ENCODE measurements at places on chromosomes 4 and X.

DNA sequence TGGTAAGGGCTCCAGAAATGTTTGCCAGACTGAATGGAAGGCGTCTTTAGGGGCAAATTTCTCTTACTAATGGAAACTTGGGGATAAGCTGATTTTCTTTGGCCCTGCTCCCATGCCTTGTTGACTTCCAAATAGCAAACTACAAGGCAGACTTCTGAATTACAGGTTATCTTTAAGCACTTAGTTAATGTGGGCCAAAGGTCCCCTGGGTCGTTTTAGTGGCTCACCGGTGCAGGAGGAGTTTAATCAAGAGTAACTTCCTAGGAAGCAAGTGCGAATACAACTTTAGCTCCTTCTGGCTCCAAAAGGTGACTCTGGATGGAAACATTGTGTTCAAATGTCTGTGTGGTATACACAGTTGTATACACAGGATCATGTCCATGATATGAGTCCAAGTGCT, 323.6 kb downstream of the SLITRK2 start:
- DNase-seq, result no peak

- no peak for DNase-seq
Observed at GRCh38 chrX:10381193-10381592, 224.4 kb downstream of the CLCN4 start.

GRCh38 chr4:87716371-87717265, 66.5 kb downstream of the DMP1 start:
- no peak for DNase-seq

GRCh38 chr4:41644288-41644914, 104.1 kb downstream of the PHOX2B start:
- peak; percentile 90 for DNase-seq

GRCh38 chr4:144384408-144384807, 243.9 kb upstream of the GYPA start:
- no peak for DNase-seq

DNA sequence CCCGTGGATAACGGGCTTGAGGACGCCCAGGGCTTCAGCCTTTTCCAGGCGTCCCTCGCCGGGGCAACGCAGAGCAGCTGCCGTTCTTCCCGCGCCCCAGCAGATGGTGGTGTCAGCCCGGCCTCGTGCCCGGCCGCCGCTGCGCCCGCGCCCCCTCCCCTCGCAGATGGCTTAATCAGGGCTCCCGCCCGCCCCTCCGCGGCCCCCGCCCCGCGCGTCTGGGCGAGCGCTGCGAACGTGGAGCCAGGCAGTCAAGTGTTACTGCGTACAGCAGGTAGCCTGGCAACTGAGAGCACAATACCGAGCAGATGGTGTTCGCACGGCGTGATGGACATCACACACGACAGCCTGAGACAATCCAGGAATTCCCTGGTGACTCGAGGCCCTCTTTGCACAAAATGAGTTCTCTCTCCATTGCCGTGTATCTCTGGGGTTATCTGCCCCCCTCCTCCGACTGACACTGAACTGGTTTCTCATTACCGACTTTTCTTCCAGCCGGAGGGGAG, 69.3 kb downstream of the MGST2 start:
- peak; percentile 98 for DNase-seq

- DNase-seq, result no peak
Observed at GRCh38 chr4:86560447-86560846, 33.7 kb upstream of the PTPN13 start.

GRCh38 chrX:117607561-117607960, 509.0 kb downstream of the KLHL13 start:
- no peak for DNase-seq

- DNase-seq, result peak; percentile 49
Observed at GRCh38 chr4:147160908-147161513, 215.3 kb upstream of the TTC29 start.

DNA sequence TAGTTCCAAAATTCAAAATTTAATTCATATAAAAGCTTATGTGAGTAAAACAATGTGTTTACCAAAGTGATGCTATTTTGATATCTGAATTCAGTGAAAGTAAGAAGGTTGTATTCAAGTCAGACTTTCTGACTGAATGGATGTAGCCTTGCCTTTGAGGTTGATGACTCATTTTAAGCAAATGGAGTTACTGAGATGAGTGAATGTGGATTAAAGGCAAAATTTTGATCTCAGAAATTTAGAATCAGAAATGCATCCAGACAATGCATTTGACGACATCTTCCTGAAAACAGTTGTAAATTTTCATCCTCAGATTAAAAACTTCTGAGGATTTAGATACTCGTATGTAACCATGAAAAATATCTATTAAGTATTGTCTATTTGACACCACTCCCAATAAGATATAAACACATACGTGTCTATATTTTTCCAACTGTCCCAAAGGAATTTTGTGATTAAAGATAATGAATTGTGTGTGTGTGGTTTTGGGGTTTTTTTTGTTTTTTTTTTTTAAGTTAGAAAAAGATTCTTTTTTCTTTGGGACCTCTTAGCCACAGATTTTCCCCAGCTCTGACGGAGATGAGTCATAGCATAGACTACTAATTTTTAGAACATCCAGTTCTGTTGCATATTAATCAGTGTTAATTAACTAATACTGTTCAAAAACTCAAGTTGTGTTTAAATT, 34.4 kb downstream of the NFKB1 start:
- DNase-seq, result no peak

- DNase-seq, result no peak
Observed at GRCh38 chrX:104315555-104315954, 60.8 kb upstream of the ESX1 start.

- DNase-seq, result no peak
Observed at GRCh38 chrX:413322-414201, 26.9 kb upstream of the PPP2R3B start.

GRCh38 chrX:71996136-71996535, 85.5 kb downstream of the NHSL2 start:
- no peak for DNase-seq

- DNase-seq, result no peak
Observed at GRCh38 chr4:158786955-158787354, 18.1 kb downstream of the FNIP2 start.

DNA sequence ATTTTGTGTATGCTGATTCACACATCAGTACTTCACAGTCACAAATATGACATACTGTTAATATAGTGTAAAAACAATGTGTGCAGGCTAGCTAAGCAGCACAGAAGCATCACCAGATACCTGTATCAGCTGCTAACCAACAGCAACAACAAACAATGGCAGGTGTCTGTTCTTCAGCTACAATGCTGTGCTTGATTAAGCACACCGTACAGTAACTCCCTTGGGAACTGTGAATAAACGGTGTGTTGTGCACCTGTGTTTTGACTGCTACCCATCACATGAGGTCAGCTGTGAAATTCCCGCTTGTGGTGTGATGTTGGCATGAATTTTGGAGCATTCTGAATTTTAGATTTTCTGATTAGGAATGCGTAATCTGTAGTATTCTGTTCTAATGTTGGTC, 379.7 kb upstream of the FAT1 start:
- no peak for DNase-seq

GRCh38 chr4:147723326-147723725, 8.6 kb upstream of the ARHGAP10 start:
- no peak for DNase-seq

DNA sequence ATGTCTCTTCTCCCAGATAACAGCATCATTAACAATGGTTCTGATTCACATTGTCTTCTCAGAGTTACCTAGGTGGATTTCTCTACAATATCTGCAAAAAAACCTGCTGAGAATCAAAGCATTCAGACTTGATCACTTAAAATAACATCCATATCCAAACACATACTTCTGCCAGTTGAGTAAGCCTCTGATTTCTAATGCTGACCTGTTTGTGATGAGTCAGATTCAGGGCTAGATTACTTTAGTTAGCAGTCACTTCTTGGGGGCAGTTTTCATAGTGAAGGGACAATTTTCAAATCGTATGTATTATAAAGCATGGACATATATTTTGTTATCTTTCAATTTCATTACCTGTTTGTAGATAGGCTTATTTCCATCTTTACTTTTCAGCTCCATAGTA, 35.5 kb downstream of the CCNI start:
- DNase-seq, result no peak

- DNase-seq, result no peak
Observed at GRCh38 chr4:81740487-81740886, 268.8 kb upstream of the RASGEF1B start.

- no peak for DNase-seq
Observed at GRCh38 chrX:45727761-45728160, 527.1 kb upstream of the DIPK2B start.

- no peak for DNase-seq
Observed at GRCh38 chr4:160213366-160213765, 1110.5 kb downstream of the RAPGEF2 start.

DNA sequence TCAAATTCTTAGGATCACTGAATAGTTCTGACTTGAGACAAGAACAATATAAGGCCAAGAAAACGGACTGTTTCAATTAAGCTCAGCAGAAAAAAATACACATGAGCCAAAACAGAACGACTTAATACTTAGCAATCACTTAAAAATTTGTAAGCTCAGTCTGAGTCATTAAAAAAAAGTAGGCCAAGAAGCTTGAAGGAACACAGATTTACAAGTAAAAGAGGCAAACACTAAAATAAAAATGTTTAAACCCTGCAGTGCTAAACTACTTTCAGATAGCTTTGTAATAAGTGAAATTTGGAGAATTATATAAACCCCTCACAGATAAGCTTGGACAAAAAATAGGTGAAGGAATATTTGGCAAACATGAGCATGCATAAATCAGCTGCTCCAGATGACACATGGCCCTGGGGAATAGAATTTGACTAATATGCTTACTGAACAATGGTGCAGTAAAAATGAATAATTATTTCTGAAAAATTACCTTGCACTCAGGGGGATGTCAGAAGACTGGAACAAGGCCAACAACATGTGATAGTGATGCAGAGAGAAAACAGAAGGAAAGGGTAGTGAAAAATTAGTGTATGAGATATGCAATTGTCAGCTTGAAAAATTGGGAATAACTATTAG, 49.6 kb downstream of the LNX1 start:
- peak; percentile 59 for DNase-seq

GRCh38 chr4:131978120-131978519, 1171.0 kb upstream of the PCDH10 start:
- DNase-seq, result no peak

DNA sequence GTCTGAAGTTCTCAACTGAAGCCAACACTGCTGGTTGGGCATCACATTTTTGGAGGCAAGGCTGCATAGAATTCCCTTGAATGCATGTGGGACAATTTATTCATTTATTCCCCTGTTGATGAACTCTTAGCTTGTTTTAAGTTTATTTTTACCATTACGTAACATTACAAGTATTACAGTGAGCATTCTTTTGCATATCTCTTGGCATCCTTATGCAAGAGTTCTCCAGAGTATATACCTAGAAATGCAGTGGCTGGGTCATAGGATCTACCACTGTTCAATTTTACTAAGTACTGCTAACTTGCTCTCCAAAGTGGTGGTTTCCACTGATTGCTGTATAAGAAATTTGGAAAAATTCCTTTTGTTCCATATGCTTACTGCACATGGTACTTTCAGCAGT, 66.5 kb downstream of the UCHL1 start:
- no peak for DNase-seq

DNA sequence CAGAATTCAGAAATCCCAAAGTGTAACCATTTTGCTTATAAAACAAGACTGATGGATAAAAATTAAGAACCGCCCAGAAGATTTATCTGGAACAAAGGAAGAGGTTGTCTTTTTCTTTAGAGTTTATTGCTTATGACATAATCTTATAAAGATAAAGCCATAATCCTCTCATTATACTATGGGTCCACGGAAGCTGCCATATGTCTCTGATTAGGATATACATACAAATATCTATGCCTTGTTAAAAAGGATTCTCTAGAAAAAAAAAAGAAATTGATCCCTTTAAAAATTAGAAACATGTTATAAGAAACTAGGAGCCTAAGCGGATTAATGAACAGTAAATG, 70.5 kb downstream of the RELL1 start:
- no peak for DNase-seq

DNA sequence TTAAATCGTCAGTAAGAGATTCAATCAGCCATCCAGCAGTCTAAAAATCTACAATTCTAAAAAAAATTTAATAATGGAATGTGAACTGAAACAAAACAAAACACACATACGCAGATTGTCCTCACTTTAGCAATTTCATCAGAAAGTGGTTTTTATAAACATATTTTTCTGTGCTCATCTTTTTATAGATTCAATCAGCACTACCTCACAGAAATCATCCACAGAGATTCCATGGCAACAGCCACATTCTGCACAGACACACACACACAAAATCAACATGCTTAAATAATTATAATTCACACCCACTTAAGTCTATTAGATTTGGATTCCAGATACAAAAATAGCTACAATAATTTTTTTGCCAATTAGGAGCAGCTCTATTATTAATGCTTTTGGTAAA, 149.0 kb upstream of the KCNIP4 start:
- no peak for DNase-seq

DNA sequence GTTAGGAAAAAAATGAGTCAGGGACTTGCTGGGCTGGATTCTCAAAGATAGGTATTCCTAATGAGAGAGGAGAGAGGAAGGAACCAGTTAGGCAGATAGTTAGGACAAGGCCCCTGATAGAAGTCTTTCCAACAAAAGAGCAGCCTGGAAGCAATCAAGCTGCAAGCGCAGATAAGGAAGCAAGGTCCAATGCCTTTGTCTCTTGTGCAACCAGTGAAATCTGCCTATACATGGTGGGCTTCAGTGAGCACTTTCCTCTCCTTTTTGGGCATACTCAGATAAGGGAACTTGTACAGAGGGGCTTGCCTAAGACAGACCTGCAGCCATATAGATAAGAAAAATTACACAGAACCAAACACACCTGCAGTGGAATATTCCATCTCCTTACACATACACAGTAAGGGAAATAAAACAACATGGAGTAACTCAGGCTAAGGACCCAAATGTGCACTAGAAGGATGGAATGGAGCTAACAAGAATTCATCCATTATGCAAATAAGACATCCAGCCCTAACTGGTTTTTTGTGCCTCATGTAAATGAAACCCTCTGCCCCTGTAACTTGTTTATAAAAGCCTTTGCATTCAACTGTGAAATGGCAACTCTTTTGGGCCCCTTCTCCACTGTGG, 68.8 kb downstream of the PCDH18 start:
- DNase-seq, result peak; percentile 42

DNA sequence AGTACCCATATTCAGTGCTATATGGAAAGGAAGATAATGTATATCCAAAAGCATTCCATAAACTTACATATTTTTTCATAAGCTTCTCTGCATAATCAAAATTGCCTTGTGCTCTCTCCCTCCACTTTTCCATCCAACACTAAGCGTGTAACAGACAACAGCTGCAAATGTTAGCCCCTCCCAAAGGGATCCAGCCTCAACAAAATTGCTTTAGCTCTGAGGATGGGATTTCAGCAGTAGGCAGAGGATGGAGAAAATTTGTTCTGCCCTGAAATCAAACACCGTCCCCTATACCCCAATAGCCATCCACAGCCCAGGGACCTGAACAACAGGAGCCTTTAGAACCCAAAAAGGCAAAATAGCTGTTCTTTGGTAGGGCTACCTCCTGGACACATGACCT, 28.8 kb upstream of the FGF13 start:
- no peak for DNase-seq

GRCh38 chr4:185898413-185898812, 86.4 kb upstream of the SORBS2 start:
- DNase-seq, result no peak
